Thoracic aorta (tissue), 2 donors: ENCODE measurements at places on chromosomes 3 and 15. TPM values are rescaled to one million over a fixed set of nuclear protein-coding genes. Genes with fewer than 3 reads are reported as not detected.

IMPG2 gene
- 0.21 TPM for total RNA-seq

HRG gene
- total RNA-seq, result not detected

ALPK3 gene
- total RNA-seq, result 81.1 TPM

PROK2 gene
- 0.71 TPM for total RNA-seq

HYKK gene
- total RNA-seq, result 6.4 TPM

GPR171 gene
- 7.0 TPM for total RNA-seq

LRRC2 gene
- total RNA-seq, result 0.42 TPM

ACOX2 gene
- total RNA-seq, result 22.2 TPM

MFSD1 gene
- total RNA-seq, result 114 TPM

CHRNA7 gene
- total RNA-seq, result 0.95 TPM

ZBED2 gene
- total RNA-seq, result not detected

SPINK8 gene
- total RNA-seq, result not detected

ALG1L2 gene
- not detected for total RNA-seq

SCN5A gene
- total RNA-seq, result 5.4 TPM

ZPLD1 gene
- total RNA-seq, result not detected

SLC28A2 gene
- not detected for total RNA-seq

SLC2A2 gene
- total RNA-seq, result not detected

MESD gene
- 39.0 TPM for total RNA-seq

PEX11A gene
- total RNA-seq, result 17.3 TPM

TMEM45A gene
- 21.1 TPM for total RNA-seq

CD80 gene
- total RNA-seq, result not detected

KNG1 gene
- total RNA-seq, result not detected

CELF6 gene
- total RNA-seq, result 2.3 TPM

CRABP1 gene
- 5.1 TPM for total RNA-seq

CYP1A2 gene
- not detected for total RNA-seq

DLEC1 gene
- total RNA-seq, result 0.14 TPM

CYP19A1 gene
- 0.54 TPM for total RNA-seq

SOX2 gene
- not detected for total RNA-seq
